SK-MEL-5 (cell line): ENCODE measurements at places on chromosomes 5 and 9. TPM values are rescaled to one million over a fixed set of nuclear protein-coding genes. Genes with fewer than 3 reads are reported as not detected.

PJA2 gene
- total RNA-seq: 29.1 and 30.1 TPM in 2 replicates

DNA sequence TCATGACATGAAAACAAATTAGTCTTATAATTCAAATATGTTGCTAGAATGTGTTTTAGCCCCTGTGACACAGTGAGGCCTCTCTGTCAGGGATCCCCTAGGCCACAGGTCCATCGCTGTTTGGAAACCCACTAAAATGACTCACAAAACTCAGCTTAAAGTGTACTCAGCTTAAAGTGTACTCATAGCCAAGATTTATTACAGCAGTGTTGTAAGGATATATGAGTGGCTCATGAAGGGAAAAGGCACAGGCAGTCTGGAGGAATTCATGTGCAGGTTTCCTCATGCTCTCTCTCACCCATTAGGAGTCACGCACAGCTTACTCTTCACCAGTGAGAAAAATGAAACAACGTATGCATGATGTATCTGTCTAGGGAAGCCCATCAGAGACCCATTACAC lies 24.4 kb upstream of the TGFBI start:
- DNase-seq: no peak

DNA sequence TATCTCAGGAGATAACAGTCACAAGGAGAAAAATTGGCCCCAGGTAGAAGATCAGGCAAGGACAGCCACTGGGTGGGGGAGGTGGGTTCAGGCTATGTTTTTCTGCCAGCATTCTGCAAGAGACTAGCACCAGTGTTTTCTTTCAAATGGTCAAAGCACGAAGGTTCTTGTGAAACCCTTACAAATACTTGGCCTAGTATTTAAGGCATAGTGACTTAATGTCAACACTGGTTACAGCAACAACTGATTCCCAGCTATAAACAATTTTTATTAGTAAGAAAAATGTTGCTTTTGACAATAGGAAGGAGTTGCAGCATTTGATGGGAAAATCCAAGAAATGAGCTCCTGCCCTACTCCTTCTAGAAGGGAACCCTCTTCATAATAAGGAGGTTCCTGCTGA lies 349.6 kb downstream of the SLIT3 start:
- DNase-seq: no peak

FAM53C gene
- 18.5 and 19.5 TPM in 2 replicates for total RNA-seq

GRCh38 chr5:157327771-157328170 lies 61.8 kb downstream of the CYFIP2 start:
- no peak for DNase-seq

C5orf58 gene
- not detected in 2 replicates for total RNA-seq

FOXI1 gene
- total RNA-seq: not detected in 2 replicates

CMYA5 gene
- 0.05 and 0.11 TPM in 2 replicates for total RNA-seq

- no peak for DNase-seq
Observed at GRCh38 chr9:1637401-1637800, 377.7 kb upstream of the SMARCA2 start.

DNA sequence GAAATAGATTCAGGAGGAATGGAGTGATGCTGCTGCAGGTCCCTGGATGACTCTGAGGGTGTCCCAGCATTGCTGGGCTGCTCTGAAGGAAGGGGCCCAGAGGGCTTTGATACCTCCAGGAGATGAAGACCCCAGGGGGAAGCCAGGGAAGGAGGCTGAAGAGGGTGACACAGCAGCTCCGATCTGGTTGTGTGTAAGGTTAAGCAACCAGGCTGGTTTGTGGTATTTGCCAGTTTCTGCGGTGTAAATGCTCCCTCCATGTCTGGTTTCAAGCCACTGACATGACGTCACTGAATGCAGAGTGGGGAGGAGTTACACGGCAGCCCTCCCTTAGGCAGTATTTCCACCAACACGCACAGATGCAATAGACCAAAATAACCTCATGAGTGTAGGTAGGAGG lies 40.0 kb upstream of the ORM1 start:
- peak; percentile 56 for DNase-seq

DNA sequence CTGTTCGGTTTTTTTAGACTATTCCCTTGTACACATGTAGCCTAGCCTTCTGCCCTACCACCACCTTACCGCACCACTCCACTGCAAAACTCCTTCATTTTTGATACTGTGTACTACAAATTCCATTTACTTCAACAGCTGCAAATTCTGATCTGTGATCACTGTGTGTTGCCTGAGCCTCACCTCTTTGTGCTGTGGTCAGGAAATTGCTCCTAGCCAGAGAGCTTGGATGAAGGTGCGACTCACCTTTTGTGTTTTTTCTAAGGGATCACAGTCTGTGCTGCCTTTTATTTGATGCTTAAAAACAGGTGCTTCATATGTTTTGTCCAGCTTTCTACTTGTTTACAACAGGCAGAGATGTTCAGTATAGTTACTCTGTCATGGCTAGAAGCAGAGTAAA lies 31.5 kb downstream of the CSNK1G3 start:
- DNase-seq: no peak

DNA sequence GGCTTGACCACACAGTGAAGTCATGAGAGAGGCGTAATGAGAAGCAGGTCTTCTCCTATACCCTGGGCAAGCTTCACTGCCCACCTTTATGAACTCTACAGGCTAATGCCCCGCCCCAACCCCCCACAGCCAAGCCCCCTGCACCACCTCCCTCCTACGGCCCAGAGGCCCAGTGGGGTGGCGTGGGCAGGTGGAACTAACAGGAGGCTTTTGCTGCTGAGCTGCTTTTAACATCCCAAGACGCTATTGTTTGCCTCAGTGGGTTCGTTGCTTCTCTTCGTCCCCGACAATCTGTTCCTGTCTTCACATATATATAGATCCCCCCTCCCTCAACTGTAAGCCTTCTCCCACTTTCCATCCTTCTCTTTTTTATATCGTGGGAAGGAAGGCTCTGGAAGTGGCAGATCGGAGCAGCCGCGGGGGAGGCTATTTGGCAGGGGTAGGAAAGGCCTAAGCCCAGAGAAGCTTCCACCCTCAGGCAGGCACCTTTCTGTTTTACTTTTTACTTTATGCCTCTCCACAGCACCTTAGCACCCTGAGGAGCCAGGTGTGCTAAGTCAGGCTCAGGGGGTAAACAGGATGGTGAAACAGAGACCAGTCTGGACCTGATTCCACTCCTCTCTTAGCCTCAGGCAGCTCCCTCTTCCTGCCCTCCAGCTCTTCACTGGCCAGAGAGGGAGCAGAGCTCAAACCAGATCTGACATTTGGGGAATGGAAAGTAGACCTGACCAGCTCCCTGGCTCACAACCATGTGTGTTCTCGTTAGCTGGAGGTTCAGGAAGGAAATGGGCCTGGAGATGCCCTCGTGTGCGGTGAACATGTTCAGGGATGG lies 26.5 kb downstream of the CD74 start:
- DNase-seq: no peak

NFIB gene
- total RNA-seq: 11.7 and 15.4 TPM in 2 replicates

DNA sequence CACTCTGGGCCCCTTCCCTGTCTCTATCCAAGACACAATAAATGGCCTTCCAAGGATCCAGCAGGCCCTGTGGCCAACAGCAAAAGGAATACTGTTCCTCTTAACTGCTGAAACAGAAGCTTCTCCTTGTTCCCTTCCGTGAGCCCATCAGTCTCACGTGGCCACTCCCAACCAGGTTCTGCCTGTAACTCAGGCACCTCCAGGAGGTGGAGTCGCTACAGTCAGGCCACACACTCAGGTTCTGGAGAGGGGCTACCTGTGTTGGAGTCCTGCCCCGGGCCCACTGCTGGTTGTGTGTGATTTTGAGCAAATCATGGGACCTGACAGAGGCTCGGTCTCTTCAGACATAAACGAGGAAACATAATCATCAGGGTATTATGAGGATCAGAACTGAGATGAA lies 10.3 kb downstream of the FAT2 start:
- no peak for DNase-seq

- no peak for DNase-seq
Observed at GRCh38 chr5:120053841-120054240, 410.3 kb upstream of the PRR16 start.
